ENCODE measurements at places on chromosomes 2 and 18.

DNA sequence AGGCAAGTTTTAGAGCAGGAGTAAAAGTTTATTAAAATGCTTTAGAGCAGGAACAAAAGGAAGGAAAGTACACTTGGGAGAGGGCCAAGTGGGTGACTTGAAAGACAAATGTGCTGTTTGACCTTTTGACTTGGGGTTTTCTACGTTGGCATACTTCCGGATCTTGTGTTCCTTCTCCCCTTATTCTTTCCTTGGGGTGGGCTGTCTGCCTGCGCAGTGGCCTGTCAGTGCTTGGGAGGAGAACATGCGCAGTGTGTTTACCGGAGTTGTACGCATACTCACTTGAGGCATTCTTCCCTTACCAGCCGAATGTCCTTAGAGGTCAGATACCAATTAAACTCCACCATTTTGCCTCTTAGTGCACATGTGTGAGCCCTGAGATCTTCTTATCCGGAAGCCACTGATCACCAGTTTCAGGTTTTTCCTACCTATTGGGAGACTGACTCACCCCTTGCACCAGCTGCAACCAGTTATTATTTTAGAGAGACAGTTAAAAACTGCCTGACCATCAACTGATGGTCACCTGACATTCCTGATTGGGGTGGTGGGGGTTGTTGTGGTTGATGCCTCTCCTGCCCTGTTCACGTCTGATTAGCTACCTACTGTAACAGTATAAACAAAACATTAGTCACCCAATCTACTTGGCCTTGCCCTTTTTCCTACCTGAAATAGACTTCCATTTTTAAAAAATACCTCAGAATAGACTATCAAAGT lies 67.5 kb downstream of the NYAP2 start:
- DNase-seq: no peak

- peak; percentile 78 for DNase-seq
These were observed 42.4 kb upstream of the NABP1 start for GRCh38 chr2:191635333-191636234.

- DNase-seq: no peak
These were observed 99.2 kb upstream of the FAM237A start for GRCh38 chr2:206543073-206543472.

DNA sequence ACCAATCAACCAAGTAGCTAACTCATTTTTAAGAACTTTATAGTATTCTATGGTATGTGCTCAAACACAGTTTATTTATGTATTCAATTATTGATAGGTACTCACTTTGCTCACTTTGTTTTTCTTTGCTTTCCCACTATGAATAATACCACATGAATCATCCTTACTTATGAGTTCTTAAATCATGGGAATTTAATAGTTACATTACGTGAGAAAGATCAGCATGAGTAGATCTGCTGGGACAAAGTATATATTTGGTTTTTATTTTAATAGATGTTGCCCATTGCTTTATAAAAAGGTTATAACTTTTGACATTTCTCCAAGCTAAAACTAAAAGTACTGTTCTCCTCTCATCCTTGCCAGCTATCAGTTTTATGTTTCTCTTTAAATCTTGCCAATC lies 390.7 kb downstream of the LRATD1 start:
- no peak for DNase-seq

GRCh38 chr18:26813043-26813442 lies 52.5 kb downstream of the AQP4 start:
- no peak for DNase-seq

Data from AG08395 (cell line).